ENCODE measurements at places on chromosomes 5 and 9.

- DNase-seq = no peak
Observed at GRCh38 chr5:67771221-67771620, 444.3 kb upstream of the PIK3R1 start.

GRCh38 chr9:8020186-8020585, 220.6 kb upstream of the DMAC1 start:
- DNase-seq = no peak

DNA sequence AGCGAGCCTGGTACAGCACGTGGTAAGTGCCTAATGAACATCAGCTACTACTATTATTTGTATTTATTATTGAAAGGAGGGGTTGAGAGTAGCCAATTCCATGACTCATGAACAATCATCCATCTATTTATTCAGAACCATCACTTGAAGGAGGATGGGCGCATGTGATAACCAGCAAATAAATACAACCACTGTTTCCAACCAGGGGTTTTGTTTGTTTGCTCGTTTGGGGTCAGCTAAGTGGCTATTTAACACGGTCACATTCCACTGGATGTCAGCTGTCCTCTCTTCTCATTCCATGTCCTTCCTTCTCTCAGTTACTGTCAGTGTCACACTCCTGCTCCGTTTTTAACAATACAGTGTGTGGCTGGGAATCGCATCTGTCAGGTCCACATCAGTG, 8.6 kb downstream of the RAPGEF1 start:
- DNase-seq = no peak

- DNase-seq = no peak
Observed at GRCh38 chr5:104267320-104268015, 704.9 kb upstream of the NUDT12 start.

GRCh38 chr5:133652951-133653759, 40.8 kb upstream of the FSTL4 start:
- no peak for DNase-seq

DNA sequence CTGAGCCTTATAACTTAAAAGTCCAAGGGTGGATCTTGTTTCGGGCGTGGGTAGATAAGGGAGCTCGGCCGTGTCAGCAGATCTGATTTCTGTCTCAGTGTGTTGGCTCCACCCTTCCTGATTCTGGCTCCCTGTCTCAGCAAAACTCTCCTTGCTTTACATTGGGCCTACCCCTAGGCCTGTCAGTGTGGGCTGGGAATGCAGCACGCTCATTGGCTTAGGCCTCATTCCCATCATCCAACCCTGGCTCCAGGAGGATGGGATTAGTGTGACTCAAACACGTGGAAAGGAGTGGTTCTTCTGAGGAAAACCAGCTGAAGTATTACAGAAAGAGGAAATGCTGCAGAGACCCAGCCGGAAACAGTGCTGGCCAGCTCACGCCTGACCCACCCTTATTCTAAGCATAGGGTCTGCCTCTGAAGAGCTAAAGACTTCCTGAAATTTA, 59.9 kb downstream of the ZFAND5 start:
- peak; percentile 24 for DNase-seq

DNA sequence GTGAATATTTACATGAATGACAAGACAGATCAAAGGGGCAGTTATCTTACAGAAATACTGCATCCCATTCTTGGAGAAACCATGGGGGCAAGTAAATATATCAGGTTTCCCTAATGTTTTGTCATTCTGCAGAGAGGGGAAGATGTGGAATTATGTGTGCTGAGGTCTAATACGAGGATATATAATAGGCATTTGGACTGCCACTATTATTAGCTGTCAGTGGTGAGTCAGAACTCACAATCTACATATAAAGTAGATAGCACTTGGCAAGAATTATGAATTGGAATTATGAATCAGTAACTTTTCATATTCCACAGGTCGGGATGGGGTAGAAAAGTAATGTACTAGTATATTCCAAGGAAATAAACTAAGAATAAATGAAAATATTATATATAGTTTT, 121.7 kb downstream of the GIN1 start:
- DNase-seq = no peak

DNA sequence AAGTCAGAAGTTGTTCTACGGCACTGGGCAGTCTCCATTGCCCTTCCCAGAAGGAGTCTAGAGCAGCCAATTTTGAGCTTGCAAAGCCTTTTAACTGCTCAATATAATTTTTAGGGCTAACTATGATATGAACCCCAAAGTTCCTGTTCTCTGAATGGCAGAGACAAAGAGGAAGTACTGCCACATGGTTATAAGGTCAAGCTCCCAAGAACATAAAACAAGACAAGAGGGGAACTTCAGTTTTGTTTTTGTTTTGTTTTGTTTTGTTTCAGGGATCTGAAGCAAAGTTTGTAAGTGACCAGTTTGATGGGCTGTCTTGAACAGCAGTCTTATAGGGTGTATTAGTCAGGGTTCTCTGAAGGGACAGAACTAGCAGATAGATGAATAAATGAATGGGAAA, 11.9 kb upstream of the SMC2 start:
- no peak for DNase-seq

DNA sequence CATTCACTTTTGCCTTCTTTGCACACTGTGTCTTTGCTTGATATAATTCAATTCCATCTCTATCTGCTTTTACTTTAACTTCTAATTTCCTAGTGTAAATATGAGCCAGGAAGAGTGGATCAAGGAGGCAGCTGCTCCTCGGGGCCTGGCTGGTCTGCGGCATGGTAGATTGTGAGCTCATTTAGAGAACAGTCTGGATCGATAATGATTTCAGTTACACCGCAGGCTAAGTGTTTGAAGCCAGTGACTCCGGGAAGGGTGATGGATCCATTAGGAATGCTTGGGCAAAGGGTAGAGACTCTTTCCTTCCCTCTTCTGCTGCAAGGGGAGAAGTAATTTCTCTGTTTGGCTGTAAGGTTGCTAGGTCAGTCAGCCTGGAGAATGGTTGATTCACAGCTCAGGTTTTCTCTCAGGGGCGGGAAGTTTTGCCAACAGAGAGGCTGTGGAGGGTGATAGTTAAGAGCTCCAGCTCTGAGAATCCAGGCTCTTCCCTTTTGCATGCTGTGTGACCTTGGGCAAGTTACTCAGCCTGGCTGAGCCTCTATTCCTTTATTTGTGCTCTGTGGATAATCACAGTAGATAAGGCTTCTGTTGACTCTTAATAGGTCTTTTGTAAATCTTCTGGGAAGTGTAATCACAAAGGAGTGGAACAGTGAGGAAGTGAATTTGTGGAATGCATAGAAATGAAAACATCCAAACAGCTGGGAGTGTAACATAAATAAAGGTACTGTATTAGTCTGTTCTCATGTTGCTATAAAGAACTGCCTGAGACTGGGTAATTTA, 99.1 kb downstream of the PTTG1 start:
- DNase-seq = no peak

GRCh38 chr9:99753436-99753835, 68.2 kb upstream of the NR4A3 start:
- DNase-seq = no peak

- no peak for DNase-seq
Observed at GRCh38 chr9:106577121-106577520, 285.8 kb upstream of the ZNF462 start.

DNA sequence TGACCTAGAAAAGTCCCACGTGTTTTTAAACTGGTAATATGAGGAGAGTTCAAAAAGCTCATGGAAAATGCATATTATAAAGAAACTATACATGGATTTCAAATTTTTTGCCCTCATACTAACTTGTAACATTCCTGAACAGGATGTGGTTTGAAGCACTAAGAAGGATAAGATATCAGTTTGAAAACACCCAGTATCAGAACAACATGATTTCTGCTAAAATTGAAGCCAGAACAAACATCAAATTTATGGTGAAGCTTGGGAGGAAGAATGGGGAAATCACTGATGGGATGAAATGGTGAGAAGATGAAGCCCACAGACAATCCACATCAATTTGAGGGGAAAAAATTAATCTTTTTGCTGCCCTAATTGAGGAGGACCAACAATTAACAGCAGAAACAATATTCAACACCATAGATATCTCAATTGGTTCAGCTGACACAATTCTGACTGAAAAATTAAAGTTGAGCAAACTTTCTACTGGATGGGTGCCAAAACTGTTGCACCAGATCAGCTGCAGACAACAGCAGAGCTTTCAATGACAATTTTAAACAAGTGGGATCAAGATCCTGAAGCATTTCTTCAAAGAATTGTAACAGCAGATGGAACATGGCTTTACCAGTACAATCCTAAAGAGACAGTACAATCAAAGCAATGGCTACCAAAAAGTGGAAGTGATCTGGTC, 113.2 kb upstream of the SNX2 start:
- DNase-seq = no peak

DNA sequence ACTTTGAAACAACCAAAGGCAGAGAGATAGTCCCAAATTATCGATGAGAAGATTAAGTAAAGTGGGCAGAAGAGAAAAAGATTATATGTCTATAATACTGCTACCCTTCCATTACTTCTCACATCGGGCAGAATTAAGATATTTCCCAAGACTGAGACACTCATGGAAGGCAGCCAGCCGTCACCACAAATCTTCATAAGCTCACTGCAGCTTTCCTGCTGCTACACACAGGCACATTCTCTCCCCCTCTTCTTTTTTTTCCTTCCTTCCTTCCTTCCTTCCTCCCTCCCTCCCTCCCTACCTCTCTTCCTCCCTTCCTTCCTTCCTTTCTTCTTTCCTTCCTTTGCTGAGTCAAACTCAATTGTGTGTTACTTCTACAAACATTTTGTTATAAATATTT, 58.7 kb upstream of the SPATA31C2 start:
- no peak for DNase-seq

GRCh38 chr5:157574456-157575380, 857 bp downstream of the ADAM19 start:
- DNase-seq = no peak

DNA sequence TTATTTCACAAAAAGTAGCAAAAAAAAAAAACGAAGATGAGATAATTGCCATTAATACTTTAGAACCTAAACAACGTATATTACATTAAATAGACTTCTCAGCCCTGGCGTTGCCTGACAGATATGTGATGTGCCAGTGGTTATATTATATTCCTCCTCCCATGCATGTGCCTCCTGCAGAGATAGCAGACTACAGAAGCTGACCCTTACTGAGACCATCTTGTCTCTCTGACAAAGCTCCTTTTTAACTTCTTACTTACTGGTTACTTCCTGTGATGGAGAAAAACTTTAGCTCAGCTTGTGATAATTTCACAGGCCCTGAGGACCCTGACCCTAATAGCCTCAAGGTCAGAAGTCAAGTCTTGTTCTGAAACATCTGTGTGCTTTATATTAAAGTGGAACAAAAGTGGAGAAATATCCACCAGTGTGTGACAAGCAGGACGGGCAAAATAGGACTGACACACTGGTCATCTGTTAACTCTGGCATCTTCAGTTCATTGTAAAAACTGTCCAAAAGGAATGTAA, 80.6 kb upstream of the POU5F2 start:
- DNase-seq = no peak

All from esophagus squamous epithelium (tissue), 5 donors.